WTC11 (cell line): ENCODE measurements at places on chromosomes 2 and 18. TPM values are rescaled to one million over a fixed set of nuclear protein-coding genes. Genes with fewer than 3 reads are reported as not detected.

- no peaks in the 10 kb centered on the region for H3K27me3 ChIP-seq
- DNase-seq = no peak
- peaks cover 13% of the 10 kb centered on the region for H3K4me1 ChIP-seq
- H3K4me3 ChIP-seq = no peak overlapping the region
Measured at GRCh38 chr2:143356336-143356735, 227.1 kb downstream of the ARHGAP15 start.

DNA sequence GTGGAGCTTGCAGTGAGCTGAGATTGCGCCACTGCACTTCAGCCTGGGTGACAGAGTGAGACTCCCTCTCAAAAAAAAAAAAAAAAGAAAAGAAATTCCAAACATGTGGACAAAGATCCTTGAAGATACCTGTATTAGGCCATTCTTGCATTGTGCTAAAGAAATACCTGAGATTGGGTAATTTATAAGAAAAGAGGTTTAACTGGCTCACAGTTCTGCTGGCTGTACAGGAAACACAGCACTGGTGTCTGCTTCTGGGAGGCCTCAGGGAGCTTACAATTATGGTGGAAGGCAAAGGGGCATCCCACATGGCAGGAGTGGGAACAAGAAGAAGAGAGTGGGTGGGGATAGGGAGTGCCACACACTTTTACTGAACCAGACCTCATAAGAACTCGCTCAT is 140.1 kb downstream of the SS18 start:
- peaks cover 7% of the 10 kb centered on the region for H3K4me1 ChIP-seq
- no peak for DNase-seq
- no peaks in the 10 kb centered on the region for H3K36me3 ChIP-seq
- no peak overlapping the region for H3K4me3 ChIP-seq
- no peak overlapping the region for H3K27ac ChIP-seq

POTEI gene
- 2.2 to 3.2 TPM (median 2.7 TPM) in 3 replicates for total RNA-seq

DNA sequence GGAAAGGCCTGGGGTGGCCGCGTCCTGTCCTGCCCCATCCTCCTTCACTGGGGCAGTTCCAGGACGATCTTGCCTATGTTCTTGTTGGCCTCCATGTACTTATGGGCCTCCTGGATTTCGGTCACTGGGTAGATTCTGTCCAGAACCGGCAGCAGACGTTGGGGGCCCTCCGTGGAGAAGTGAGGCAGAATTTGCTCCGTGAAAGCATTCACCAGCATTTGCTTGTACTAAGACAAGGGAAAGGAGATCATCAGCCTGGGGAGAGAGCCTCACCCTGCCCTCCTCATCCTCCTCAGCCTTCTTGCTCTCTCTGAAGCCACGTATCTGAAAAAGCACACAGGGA is 1.4 kb upstream of the SF3B6 start:
- no peak for DNase-seq
- H3K27me3 ChIP-seq = no peaks in the 10 kb centered on the region
- peaks cover 21% of the 10 kb centered on the region for H3K4me1 ChIP-seq
- H3K27ac ChIP-seq = peak overlapping the region; percentile 87
- peak overlapping the region; percentile 84 for H3K4me3 ChIP-seq

CAVIN2 gene
- 0.14 to 0.28 TPM (median 0.27 TPM) in 3 replicates for total RNA-seq

DNA sequence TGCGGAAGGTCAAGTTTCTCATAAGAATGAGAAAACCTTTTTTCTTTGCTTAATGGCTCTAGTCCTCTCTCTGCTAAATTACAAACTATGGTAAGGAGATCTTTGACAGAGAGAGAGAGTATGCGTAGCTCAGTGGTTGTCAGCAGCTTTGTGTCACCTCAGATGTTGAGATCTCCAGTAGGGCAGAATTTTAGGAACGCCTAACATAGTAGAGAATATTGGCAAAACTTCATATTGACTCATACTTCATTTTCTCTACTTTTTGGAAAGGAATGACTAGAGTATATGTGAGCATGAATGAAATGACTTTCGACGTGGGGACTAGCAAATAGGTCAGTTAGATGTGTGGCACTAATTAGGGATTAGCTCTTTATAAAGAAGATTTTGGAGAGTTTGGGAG is 64.0 kb downstream of the WDR7 start:
- H3K27me3 ChIP-seq = no peaks in the 10 kb centered on the region
- no peak overlapping the region for H3K27ac ChIP-seq
- no peak for DNase-seq
- H3K4me1 ChIP-seq = peaks cover 12% of the 10 kb centered on the region
- no peak overlapping the region for H3K4me3 ChIP-seq

SCYGR4 gene
- not detected in 3 replicates for total RNA-seq

DNA sequence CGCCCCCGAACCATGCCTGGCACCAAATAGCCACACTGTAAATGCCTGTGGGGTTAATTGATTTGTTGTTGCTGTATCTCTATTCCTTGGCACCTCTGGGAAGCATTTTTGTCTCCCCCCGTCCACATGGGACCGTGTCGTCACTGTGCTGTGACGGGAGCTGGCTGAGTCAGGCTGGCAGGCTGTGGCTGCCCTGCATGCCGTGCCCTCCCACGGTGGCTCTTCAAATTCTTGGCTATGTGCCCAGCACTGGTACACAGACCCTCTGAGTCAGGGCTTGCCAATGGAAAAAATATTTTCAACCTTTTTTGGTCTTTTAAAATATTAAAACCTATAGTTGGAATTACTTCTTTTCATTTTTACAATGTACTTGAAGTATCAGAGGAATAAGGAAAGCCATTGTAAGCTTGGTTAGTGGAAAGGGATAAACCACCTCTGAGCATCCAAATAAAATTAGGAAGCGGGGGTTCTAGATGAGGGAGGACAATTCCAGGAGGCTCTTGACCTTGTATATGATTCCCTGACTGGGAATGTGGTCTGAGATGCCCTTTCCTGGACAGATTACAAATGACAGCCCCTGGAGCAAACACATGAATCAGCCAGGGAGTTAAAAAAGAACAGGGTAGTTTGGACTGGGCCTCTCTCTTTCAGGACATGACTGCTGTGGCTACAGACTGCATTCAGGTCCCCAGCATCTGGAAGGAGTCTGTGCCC is 59.4 kb downstream of the DGKD start:
- no peak overlapping the region for H3K4me3 ChIP-seq
- no peak for DNase-seq
- H3K27me3 ChIP-seq = no peaks in the 10 kb centered on the region
- peaks cover 24% of the 10 kb centered on the region for H3K36me3 ChIP-seq
- H3K4me1 ChIP-seq = peaks cover 13% of the 10 kb centered on the region

DNA sequence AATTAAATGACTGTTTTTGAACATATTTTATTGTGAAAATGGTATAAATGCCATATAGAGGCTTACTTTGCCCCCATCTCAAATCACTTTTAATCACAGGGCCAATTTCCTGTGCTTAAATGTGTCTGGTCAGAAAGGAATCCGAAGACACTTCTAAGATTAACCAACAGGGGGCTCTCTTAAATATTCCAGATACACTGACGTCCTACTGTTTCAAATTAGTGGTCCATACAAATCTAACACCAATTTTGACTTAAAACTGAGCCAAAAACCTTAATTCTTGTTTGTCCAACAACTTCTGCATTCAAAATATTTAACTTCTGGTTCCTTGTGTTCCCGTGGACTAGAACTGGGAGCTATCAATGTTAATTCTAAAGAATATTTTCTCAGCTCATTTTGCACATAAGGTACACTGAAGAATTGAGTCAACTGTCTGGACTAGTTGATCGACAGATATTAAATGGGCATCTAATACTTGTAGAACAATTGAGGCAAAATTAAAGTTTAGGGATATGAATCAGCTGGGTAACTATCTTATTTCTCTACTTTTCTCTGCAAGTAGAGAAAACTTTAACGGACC is 557.5 kb downstream of the ARHGAP15 start:
- no peak overlapping the region for H3K27ac ChIP-seq
- peaks cover 55% of the 10 kb centered on the region for H3K4me1 ChIP-seq
- DNase-seq = no peak
- H3K27me3 ChIP-seq = no peaks in the 10 kb centered on the region

GRCh38 chr2:54482715-54483114 is 26.6 kb downstream of the SPTBN1 start:
- H3K4me1 ChIP-seq = peaks cover 39% of the 10 kb centered on the region
- no peak for DNase-seq
- peaks cover 24% of the 10 kb centered on the region for H3K36me3 ChIP-seq
- H3K27ac ChIP-seq = peak overlapping the region; percentile 36; the same call in 1 of the 2 replicates
- H3K27me3 ChIP-seq = peaks cover 4% of the 10 kb centered on the region; the same call in 1 of the 2 replicates
- H3K4me3 ChIP-seq = no peak overlapping the region

AQP12B gene
- total RNA-seq = not detected in 3 replicates

GRCh38 chr2:105763076-105763475 is 18.4 kb downstream of the NCK2 start:
- H3K27me3 ChIP-seq = no peaks in the 10 kb centered on the region
- no peak for DNase-seq
- H3K4me1 ChIP-seq = peaks cover 76% of the 10 kb centered on the region
- 0 out of 2 replicates have a peak, but pooled peaks cover 3% of the 10 kb centered on the region for H3K36me3 ChIP-seq
- no peak overlapping the region for H3K4me3 ChIP-seq

TXNDC2 gene
- 0.09 to 0.26 TPM (median 0.14 TPM) in 3 replicates for total RNA-seq

DNA sequence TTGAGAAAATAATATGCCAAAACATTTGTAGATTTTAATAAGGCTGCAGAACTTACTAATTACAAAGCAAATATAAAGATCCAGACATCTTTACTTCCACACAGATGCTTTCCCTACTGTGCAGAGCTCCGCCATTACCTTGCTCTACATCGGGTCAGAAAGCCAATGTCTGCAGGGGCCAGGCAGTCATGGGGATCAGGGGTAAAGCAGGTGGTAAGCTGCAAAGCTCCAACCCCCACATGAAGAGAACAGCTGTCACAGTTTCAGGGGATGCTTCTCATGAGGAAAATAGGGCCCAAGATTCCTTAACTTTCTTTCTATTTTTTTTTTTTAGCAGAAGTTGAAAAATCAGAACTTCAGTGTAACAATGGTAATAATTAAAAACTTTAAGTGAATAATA is 102.7 kb downstream of the DCC start:
- peaks cover 15% of the 10 kb centered on the region for H3K4me1 ChIP-seq
- H3K27ac ChIP-seq = no peak overlapping the region
- no peak for DNase-seq

C2orf78 gene
- 0.21 to 0.39 TPM (median 0.37 TPM) in 3 replicates for total RNA-seq
